ENCODE measurements at places on chromosomes 11 and 22.

- no peak for DNase-seq
These were observed 29.6 kb downstream of the ACER3 start for GRCh38 chr11:76890329-76890728.

GRCh38 chr11:45391168-45391850 lies 105.2 kb upstream of the SYT13 start:
- no peak for DNase-seq

- no peak for DNase-seq
These were observed 134.9 kb downstream of the CCDC81 start for GRCh38 chr11:86509588-86509974.

DNA sequence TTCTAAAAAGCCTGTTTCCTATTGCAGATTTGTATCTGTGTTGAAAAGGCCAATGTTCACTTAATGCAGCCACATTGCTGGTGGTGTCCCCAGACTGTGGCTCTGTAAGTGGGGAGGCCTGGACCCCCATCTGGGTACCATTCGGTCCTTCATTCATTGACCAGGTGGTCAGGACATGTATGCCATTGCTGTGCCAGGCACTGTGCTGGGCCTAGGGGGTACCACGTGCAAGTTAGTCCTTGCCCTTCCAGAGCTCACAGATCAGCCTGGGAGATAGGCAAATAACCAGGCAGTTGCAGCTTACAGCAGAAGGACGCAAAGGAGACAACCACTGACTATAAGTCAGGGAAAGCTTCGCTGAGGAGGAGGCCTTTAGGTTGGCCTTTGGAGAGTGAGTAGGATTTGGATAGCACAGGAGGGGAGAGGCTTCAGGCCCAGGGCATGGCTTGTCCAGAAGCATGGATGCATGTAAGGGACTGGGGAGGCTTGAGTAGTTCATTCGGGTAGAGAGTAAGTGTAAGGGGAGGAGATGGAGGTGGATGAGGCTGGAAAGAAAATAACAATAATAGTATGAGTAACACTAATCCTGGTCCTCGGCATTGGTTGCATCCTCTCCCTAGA lies 5.0 kb downstream of the PRDM11 start:
- no peak for DNase-seq

GRCh38 chr22:44741929-44742328 lies 10.4 kb upstream of the ARHGAP8 start:
- DNase-seq, result no peak

GRCh38 chr11:44658506-44658850 lies 68.3 kb upstream of the TSPAN18 start:
- DNase-seq, result no peak

DNA sequence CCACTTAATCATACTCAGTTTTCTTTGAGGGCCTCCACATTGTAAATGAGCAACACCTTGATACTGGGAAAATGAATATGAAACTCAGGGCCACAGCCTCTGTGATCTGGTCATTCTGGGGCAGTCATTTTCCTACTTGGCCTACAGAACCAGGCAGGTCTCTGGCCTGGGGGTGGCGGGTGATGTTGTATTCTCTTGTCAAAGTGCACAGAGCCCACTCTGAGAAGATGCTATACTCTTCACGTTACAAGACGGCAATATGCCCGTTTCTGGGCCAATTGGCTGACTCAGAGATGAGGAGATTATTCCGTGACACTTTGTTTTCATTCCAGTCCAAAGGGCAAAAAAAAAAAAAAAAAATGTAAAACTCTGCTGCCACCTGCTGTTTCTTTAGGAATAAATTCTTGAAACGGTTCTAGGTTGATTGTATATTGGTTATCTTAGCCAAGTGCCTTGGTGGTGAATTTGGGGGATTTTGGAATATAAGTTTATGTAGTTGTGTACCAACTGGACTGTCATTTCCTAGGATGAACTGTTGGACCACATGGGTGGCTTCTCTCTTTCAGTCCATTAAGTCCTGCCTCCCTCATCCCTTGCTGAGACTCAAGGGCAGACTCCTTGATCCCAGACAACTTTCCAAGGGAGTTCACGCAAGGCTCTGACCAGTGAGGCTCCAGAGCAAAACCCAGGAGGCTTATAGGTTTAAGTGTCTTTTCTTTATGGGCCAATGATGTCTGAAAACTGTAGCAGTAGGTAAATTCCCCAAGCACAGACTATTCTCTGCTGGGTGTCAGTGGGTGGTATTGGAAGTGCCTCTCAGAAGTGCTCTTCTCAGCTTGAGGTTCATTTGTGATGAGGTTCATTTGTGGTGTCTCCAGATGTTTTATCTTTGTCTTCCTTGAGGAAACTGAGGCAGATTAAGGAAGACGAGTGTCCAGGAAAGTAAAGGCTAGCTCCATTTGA lies 18.2 kb downstream of the ADM start:
- DNase-seq, result peak; percentile 45

- DNase-seq, result no peak
These were observed 870.6 kb upstream of the LRRC4C start for GRCh38 chr11:42329929-42330565.

- DNase-seq, result no peak
These were observed 16.1 kb downstream of the MICAL2 start for GRCh38 chr11:12126344-12127019.

All from nucleus accumbens (tissue), 56 donors.